Urinary bladder (tissue), 4 donors: ENCODE measurements at places on chromosomes 5 and 9. TPM values are rescaled to one million over a fixed set of nuclear protein-coding genes. Genes with fewer than 3 reads are reported as not detected.

The GLT6D1 gene
- not detected for total RNA-seq

The SGCD gene
- 106 TPM for total RNA-seq

The SLC4A9 gene
- total RNA-seq: 0.11 TPM

The IQGAP2 gene
- 29.6 TPM for total RNA-seq

The ZBTB43 gene
- 11.2 TPM for total RNA-seq

The GBGT1 gene
- 5.8 TPM for total RNA-seq

The COL15A1 gene
- total RNA-seq: 136 TPM

DNA sequence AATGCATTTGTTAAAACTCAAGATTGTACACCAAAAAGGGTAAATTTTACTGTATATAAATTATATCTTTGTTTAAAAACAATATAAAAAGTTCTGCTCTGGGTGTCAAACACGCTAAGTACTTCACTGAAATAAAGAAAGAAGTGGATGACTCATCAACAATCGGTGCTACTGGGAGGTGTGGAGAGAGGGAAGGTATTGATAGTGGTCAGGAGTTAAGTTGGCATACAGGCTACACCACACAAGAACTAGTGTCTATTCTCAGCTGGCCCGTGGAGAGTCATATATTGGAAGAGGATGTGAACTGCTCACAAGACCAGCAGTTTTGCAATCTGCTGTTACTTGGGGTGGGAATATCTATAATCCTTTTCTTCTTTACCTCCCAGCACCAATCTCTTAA is 145.7 kb upstream of the TRPC7 start:
- no peak for DNase-seq

GRCh38 chr9:69279084-69279731 is 45.8 kb upstream of the ENTREP1 start:
- no peak for DNase-seq

GRCh38 chr9:124210697-124211096 is 47.1 kb upstream of the NEK6 start:
- no peak for DNase-seq
